ENCODE measurements at places on chromosomes 2 and 18.

- DNase-seq: no peak
These were observed 196.9 kb downstream of the TNS1 start for GRCh38 chr2:217805668-217806481.

DNA sequence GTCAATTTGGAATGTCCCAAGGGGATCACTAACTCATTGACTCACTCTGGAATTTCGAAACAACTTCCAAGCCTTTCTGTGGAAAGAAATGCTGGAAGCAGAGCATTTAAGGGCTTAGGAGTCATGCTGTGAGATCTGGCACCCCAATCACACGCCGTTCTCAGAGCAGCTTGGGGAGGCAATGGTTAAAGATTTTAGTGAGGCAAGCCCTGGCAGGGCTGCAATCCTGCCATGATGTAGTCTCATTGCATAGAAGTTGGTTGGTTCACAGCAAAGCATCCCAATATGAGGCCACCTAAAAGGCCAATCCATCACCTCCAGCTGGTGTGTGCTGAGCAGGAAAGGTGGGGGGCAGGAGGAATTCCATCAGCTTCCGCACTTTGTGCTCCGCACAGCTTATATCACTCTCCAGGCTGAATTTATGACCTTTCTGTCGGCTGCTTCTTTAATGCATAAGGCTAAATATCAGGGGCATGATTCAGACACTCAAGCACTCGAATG is 1043.9 kb upstream of the POU3F3 start:
- no peak for DNase-seq

GRCh38 chr18:39675906-39676305 is 2110.3 kb upstream of the CELF4 start:
- no peak for DNase-seq

GRCh38 chr18:5058768-5059695 is 138.0 kb downstream of the AKAIN1 start:
- DNase-seq: no peak

- DNase-seq: no peak
These were observed 51.5 kb downstream of the HAUS1 start for GRCh38 chr18:46155641-46156051.

DNA sequence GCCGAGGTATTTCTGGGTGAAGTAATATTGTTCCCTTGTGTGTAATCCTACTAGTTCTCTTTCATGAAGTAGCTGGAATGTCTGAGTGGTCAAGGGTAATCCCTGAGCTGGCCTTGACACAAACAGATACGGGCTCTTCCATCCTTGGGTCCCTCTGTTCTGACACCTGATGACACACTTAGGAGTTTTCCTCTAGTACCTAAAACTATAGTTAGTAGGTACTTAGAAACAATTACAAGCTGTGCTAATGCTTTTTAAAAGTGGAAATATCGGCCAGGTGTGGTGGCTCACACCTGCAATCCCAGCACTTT is 59.2 kb upstream of the IL1R1 start:
- DNase-seq: no peak

- no peak for DNase-seq
These were observed 137.7 kb downstream of the TANC1 start for GRCh38 chr2:159106109-159106508.

DNA sequence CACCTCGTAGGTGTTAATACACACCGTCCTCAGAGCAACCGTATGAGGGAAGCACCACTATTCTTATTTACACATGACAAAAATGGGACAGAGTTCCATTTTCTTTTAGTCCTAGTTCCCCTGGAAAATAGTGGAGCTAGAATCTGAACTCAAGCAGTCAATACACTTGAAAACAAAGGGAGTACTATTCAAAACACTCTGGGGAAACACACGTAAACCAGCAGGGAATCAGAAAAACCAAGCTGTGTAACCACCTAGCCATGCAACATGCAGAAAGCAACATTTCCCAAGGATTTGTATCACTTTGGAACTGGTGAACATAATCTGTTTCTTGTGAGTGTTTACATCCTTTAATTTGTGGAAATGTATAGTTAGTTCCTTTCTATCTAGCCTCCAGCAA is 208.2 kb downstream of the UBE2E3 start:
- no peak for DNase-seq

- no peak for DNase-seq
These were observed 277.0 kb upstream of the HNRNPA3 start for GRCh38 chr2:176935543-176936102.

- no peak for DNase-seq
These were observed 186.6 kb downstream of the MGAT5 start for GRCh38 chr2:134440336-134440909.

Measured in esophagus squamous epithelium (tissue), 5 donors.